NCI-H187 treated with DMSO at 0.1 percent for 48 hours (cell line): ENCODE measurements at places on chromosomes 4 and X.

DNA sequence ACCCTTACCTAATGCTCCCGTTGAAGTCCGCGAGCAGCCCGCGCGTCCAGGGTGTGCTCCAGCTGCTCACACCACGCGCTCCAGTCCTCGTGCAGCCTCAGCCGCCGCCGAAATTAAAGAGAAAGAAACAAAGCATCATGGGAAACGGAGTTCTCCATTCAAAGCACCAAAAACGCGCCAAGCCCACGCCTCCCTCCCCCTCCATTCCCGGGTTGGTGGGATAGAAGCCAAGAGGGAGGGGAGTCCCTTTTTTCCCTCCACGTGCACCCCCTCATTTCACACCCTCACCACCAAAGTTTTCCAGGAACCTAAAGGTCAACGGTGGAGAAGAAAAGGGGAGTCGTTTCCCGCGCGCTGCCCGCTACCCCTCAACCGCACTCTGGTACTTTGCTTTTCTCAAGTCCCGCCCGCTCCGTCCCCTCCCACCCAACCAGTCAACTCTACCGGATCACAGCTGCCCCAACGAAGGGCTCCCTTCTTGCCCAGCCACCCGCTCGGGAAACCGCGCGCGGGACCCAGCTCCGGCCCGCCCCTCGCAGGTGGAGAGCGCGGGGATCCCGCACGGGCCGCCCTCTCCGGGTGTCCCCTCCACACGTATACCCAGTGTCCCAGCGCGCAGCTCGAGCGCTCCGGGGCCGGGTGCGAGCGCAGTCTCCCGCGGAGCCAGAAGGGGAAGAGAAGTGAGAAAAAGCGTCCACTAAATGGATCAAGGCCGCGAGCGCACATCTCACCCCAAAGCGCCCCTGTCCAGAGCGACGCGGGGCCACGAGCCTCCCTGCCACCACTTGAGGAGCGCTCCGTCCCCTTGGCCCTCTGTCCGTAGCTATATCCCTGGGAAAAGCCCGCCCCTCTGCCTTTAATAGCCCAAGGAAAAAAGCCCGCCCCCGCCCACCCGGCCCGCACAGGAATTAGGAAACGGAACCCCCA lies 65.1 kb upstream of the CCDC160 start:
- no peak for DNase-seq

- no peak for DNase-seq
Measured at GRCh38 chr4:162364651-162365050, 200.9 kb upstream of the FSTL5 start.

- no peak for DNase-seq
Measured at GRCh38 chr4:56696056-56696455, 15.0 kb upstream of the HOPX start.

- no peak for DNase-seq
Measured at GRCh38 chr4:113328514-113328913, 279.1 kb downstream of the ANK2 start.

DNA sequence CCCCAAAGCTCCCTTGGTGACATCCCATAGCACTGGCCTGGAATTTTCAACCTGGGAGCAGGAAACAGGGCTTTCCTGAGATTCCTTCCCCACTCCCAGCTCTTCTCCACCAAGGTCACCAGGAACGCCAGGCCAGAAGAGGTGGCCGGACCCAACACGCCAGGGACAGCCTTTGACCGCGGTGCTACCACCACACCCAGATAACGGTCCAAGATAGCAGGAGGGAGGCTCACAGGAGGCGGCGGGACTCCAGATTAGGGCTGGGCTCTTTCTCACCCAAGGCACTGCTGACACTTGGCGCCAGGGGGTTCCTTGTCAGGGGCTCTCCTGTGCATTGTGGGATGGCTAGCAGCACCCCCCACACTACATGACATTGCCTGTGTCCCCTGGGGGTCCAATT lies 22.9 kb downstream of the ZFYVE28 start:
- no peak for DNase-seq

- DNase-seq, result no peak
Measured at GRCh38 chr4:181204109-181204508, 1039.1 kb upstream of the TENM3 start.

DNA sequence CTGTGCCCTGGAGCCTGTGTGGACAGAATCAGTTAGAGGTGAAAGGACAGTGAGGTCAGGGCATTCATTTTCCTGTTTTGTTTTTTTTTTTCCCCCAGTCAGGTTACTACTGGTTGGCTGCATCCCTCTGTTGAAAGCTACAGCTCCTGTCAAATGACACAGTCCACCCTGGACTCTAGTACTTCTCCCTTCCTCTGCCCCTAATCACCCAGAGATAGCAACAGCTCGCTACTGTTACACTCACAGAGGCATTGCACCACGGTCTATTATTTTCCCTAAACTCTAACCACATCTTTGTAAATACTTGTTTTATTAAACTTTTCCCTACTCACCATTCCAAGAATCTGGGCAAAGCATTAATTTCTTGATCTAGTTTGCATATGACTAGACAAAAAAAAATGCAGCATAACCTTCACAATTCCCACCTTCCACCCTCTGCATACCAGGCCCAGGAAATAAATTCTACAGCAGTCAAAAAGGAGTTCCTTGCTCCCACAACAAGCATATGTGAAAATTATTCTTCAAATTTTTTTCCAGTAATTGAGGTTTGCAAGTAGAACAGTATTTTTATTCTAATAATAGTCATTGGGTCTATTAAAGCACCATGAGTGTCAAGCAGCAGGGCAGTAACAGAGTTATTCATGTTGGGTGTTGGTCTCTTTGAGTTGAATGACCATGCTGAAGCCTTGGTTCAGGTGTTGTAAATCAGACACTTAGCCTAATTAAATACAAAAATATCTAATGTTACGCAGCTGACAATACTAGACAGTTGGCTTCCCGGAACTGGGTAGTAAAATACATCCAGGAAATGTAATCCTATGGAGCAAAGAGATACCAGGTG lies 329.2 kb downstream of the INPP4B start:
- no peak for DNase-seq

DNA sequence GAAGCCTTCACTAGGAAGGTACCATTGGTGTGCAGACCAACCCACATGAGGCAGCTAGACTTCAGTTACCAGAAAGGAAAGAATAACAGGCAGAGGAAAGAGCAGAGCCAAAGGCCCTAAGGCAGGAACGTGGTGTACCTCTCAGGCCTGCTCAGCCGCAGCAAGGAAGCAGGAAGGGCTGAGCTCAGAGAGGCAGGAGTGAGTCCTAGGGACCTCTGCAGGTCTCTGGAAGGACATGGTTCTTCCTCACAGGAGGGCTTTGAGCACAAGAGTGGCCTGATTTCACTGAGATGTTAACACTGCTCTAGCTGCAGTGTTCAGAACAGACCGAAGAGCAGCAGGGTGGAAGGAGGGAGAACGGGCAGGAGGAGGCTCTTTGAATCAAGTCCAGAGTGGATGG lies 124.6 kb downstream of the DCHS2 start:
- no peak for DNase-seq

DNA sequence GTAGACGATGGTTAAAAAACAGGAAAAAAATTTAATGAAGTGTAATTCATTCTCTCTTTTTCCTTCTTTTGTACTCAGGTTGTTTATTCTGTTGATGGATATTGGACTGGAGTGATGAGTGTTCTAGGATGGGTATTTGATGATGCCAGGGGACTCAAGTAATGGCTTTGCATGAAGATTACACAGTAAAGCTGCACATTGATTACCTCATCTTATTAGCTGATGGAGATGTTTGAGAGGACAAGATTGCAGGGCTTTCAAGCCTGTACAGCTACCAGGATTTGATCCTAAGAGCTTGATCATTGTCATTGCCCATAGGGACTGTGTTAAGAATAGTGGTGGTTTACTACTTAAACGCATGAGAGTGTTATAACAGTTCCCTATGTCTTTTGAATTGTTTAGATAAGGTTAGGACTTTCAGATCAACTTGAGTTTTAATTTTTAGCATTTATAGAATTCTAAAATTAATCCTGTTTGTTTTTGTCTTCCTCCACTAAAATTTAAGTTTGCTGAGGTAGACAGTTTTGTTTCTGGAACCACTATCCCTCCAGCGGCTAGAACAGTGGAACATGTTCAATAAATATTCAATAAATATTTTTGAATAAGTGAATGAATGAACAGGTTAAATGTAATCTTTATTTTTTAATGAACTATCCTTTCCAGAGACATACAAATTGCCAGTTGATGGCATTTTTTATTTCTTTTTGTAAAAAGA lies 58.2 kb downstream of the GAB1 start:
- DNase-seq, result no peak

DNA sequence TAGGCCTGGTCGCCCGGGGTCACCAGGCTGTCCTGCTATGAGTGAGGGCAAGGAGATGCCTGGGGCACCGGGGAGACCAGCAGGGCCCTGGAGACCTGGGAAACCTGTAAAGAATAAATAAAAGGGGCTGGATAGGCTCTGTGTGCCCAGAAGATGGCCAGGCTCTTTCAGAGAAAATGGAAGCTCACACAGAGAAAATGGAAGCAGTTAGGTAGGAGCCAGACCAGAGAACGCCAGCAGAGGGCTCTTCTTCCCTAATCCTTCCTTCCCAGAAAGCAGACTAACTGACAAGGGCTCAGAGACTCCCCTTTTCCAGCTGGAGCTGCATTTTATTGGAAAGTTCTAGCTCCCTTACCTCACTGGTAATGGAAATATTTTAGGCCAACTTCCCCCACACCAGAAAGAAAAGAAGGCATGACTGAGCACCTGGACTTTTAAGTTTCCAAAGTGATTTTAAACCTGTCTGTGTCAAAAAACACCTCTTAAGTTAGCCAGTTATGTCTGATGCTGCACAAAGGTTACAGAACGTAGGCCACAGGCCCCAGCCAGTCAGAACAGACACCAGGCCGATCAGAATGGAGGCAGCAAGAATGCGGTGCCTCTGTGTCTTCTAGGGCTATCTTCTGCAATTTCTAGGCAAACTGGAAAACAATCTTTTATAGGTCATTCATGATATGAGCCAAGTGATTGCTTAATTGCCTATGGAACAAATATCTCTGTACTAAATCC lies 74.0 kb downstream of the ATG4A start:
- DNase-seq, result no peak

GRCh38 chr4:99986792-99987191 lies 36.7 kb upstream of the H2AZ1 start:
- DNase-seq, result no peak

DNA sequence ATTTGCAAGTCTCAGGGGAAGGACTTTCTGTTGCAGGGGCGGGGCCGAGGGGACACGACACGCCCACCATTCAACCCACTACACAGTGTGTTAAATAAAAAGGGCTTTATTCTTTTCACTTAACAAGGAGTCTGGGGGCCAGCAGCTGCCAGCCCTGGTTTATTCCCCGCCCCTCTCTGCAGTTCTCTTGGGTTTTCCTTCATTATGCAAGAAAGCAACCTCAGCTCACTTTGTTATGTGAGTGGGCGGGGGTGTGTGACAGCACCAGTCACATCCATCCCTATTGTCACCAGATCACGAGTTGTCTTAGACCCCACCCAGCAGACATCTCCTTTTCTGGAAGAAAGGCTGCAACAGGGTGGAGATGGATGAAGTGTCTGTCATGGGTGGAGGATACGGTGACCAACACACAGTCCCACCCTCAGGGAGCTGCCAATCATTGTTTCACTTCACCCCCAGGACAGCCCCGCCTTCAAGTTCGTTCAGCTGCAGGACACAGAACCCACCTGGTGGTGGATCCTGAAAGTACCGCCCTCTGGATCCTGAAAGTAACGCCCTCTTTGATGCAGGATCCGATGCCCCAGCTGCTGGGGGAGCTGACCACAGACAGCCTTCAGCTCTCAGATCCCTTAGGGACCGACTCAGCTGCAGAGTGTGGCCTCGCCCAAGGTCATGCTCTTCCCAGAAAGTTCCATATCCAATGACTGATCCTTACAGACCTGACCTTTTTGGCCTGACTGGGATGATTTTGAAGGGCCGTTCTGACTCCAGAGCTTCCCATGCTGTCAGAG lies 79.6 kb downstream of the SMIM20 start:
- no peak for DNase-seq

- DNase-seq, result no peak
Measured at GRCh38 chr4:117968606-117969005, 65.7 kb upstream of the NDST3 start.

DNA sequence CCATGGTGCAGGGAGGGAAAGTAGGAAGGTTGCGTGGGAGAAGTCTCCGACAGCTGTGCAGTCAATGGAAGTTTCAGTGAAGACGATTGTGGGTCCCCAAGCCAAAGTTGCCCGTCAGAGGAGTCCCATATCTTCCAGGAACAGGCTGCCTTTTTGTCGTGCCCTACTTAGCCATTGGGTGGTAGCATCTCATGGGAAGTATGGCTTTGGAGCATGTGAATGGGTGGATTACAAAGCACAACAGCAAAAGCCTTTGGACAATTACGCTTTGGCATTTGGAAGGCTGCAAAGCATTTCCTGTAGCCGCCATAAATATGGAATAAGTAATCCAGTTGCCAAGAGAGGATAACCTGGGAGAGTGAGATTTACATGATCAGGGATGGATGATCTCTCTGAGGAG lies 300.7 kb upstream of the BOD1L1 start:
- no peak for DNase-seq

- no peak for DNase-seq
Measured at GRCh38 chrX:72243472-72243871, 4.6 kb upstream of the ERCC6L start.

- no peak for DNase-seq
Measured at GRCh38 chrX:72634331-72634730, 61.7 kb upstream of the HDAC8 start.

- no peak for DNase-seq
Measured at GRCh38 chr4:6272863-6273660, 3.4 kb downstream of the WFS1 start.

DNA sequence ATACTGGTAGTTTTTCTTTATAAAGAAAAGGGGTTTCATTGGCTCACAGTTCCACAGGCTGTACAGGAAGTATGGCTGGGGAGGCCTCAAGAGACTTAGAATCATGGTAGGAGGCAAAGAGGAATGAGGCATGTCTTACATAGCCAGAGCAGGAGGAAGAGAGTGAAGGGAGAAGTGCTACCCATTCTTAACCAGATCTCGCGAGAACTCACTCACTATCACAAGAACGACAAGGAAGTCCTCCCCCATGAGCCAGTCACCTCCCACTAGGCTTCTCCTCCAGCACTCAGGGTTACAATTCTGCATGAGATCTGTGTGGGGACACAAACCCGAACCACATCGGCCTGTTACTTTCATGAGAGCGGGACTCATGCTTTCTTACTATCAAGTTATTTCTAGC lies 240.5 kb downstream of the TENM3 start:
- DNase-seq, result no peak

- no peak for DNase-seq
Measured at GRCh38 chrX:107199491-107199890, 6.7 kb downstream of the NUP62CL start.

DNA sequence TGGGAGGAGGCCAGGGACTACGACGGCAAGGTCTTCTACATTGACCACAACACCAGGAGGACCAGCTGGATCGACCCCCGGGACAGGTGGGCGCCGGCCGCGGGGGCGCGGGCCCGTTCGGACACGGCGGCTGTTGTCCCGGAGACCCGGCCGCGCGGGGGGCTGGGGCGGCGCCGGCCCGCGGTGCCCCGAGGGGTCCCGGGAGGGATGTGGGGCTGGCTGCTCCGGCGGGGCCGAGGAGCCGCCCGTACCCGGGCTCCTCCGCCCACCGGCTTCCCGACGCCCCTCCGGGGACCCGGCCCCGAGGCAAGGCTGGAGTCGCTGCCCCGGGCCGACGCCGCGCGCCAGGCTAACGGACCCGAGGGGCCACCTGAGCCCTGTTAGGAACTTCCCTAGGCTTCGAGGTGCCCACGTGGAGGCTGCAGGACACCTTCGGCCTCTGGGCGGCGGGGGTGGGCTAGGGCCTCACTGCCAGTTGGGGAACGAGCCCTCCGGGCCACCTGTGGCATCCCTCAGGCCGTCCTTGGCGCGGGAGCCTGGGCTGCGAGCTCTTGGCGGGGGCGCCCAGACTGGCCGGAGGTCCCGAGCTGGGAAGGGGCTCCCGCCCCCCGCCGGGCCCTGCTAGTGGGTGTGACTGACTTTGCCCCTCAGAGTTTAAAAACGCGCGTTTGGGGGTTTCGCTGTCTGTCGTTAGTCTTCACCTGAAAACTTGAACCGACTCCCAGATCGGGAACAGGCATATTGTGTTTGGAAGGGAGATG lies 660 bp downstream of the WWC2 start:
- no peak for DNase-seq
